Hematopoietic multipotent progenitor cell treated with erythropoietin and hydrocortisone succinate and interleukin-3 and kit ligand, for 6 days (in vitro differentiated cells): ENCODE measurements at places on chromosomes 4 and X.
A peak's percentile ranks its signal among the peaks of the same experiment; 100 is the strongest.

GRCh38 chr4:95732061-95732460, 107.8 kb upstream of the PDHA2 start:
- DNase-seq, result no peak

DNA sequence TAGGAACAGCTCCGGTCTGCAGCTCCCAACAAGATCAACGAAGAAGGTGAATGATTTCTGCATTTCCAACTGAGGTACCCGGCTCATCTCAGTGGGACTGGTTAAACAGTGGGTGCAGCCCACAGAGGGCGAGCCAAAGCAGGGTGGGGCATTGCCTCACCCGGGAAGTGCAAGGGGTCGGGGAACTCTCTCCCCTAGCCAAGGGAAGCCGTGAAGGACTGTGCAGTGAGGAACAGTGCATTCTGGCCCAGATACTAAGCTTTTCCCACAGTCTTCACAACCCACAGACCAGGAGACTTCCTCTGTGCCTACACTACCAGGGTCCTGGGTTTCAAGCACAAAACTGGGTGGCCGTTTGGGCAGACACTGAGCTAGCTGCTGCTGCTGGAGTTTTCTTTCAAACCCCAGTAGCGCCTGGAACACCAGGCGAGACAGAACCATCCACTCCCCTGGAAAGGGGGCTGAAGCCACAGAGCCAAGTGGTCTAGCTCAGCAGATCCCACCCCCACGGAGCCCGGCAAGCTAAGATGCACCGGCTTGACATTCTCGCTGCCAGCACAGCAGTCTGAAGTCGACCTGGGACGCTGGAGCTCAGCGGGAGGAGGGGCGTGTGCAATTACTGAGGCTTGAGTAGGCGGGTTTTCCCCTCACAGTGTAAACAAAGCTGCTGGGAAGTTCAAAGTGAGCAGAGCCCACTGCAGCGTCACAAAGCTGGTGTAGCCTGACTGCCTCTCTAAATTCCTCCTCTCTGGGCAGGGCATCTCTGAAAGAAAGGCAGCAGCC, 84.6 kb downstream of the THOC2 start:
- DNase-seq, result no peak

GRCh38 chr4:165059386-165059785, 5.7 kb downstream of the TRIM75 start:
- no peak for DNase-seq

DNA sequence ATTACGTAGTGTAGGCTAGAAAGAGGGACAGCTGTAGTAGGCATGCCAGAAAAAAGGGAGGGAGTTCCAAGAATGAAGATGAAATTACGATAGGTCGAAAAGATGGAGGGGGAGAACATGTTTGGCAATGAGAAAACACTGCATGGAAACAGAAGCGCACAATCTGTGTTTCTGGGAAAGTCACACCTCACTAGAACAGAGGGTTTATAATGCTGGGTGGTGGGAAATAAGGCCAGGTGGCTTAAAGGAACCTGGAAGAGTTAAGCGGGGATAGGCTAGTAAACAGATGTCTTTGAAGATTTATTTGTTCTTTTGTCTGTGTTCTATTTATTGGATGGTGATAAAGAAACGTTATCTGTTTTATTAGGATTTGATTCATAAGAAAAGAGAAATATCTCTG, 29.1 kb downstream of the TRAPPC11 start:
- no peak for DNase-seq

GRCh38 chrX:3711331-3711917, 2.0 kb downstream of the PRKX start:
- DNase-seq, result peak; percentile 27

DNA sequence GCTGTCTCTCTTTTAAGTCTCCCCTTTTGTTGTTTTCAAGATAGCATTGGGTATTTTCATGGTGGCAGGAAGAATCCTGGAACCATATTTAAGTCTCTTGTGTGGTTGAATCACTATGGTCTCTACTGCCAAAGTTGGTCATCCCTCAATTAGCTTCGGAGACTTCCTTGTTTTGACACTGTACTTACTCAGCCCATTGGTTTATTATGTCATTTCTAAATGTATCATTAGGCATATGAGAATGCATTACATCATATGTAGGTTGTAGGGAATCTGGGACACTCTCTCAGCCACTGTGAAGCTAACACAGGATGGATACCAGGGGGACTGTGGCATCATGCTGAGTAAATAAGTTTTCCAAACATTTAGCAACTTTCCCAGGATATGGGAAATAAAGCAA, 211.8 kb downstream of the DTHD1 start:
- no peak for DNase-seq

DNA sequence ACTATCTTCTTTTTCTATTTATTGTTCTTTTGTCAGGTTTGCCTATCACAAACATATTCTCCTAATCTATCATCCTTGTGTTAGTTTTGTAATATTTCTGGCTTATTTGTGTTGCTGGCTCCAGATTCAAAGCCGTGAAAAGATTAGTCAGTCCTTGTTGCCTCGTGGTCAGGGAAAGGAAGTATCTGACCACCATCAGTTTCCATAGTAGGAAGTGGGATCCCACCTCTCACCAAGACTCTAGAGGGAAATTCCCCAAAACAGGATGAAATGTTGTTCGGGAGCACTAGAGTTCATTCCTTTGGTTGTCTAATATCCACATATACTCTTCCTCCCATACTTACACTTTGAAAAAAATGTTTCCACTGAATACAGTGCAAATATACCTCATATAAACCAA, 131.0 kb upstream of the HUWE1 start:
- no peak for DNase-seq

DNA sequence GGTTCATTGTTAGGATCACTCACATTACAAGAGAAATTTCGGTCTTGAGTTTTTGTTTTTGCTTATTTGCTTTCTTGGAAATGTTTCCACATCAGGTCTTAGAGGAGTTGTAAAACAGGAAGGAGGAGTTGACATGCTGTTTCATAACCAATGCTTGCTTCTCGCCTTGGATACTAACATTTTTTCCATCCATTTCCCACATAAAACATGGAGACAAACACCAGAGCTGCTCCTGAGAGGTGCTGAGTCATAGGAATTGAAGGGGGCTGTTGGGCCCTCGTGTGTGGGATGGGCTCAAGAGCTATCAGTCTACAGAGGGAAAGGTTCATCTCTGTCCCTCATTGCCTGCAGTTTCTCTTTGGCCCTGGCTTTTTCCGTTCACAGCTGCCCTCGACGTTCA, 29.9 kb downstream of the TBL1X start:
- no peak for DNase-seq

GRCh38 chr4:46016306-46016705, 107.5 kb downstream of the GABRG1 start:
- peak; percentile 27 for DNase-seq

DNA sequence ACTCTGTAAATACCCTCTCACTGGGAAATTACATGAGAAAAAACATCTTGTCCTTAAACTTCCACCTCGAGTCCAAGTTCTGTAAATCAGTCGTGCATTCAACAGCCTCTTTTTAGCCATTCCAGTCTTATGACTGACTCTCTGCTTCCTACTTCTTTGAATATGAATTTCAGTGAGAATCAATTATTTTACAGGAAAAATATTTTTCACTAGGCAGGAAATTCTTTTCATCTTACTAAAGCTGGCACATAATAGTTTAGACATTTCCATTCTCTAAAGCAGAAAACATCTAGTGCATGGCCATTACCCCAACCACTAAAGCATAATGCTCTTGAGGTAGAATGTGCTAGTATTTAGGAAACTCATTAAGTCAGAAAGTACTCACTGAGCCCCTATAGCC, 565.7 kb upstream of the FAT1 start:
- no peak for DNase-seq

DNA sequence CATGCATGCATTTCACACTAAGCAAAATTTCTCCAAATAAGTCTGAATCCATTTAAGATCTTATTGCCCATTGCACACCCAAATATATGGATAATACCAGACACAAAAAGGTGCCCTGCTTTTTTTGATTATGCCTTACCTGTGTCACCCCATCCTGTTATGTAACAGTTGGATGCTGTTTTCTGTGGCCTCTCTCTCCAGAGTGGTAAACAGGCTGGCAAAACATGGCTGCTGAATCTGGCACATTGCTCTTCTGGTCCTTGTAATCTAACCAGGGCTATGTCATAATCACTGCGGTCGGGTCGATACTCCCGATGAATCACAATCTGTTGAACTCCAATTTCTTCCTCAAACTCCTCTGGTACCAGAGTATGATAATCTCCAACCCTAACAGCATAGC, 70.1 kb downstream of the PRSS12 start:
- peak; percentile 44 for DNase-seq

DNA sequence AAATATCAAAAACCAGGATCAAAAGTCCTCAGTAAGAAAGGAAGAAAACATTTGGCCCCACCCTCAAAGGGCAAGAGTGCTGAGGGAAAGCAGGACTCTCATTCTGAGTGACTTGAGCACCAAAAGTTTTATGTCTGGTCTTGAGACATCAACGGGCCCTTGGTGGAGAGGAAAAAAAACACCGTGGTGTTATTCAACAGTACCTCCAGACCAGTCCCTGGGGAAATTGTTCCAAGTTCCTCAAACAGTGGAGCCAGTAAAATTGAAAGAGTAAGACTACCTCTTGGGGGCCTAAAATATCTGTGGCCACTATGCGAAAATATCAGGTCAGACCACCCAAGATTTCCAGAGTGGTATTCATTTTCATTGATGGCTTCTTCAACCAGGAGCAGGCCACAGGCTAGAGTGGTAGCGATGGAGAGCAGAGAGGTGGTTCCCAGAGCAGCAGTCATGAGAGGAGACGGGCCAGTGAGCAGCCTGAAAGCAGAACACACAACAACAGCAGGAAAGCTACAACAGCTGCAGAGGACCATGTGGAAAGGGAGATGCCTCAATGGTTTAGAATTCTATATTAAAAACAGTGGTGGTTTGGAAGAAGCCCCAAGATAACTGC, 63.7 kb upstream of the RPL34 start:
- DNase-seq, result no peak

GRCh38 chr4:140871368-140871767, 115.2 kb upstream of the TBC1D9 start:
- no peak for DNase-seq

GRCh38 chrX:68995780-68996551, 167.1 kb downstream of the EFNB1 start:
- no peak for DNase-seq

GRCh38 chrX:70042399-70043371, 7.1 kb downstream of the AWAT2 start:
- DNase-seq, result peak; percentile 9

DNA sequence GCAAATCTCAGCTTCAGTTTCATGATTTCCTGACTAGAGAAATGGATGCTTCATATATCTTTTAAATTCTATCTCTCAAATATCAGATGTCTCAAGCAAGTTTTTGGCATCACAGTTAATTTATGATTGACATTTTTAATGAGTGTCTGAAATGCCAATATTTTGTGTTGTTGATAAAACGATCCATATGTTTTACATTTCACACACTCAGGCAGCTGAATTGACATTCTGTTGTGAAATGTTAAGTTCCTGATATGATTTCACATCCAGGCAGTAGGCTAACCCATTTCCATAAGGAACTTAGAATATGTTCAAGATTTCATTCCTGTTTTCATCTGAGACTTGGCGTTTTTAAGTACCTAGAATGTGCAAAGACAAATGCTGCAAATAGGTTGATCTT, 650.6 kb downstream of the PCDH18 start:
- no peak for DNase-seq

DNA sequence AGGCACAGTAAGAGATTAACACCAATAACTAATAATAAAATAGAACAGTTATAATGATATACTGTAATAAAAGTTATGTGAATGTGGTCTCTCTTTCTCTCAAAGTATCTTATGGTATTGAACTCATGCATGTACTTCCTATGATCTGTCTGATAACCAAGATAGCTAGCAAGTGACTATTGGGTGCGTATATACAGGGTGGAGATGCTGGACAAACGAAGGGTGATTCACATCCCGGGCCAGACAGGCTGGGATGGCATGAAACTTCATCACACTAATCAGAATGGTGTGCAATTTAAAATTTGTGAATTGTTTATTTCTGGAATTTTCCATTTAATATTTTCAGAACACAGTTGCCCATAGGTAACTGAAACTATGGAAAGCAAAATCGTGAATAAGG, 96.8 kb downstream of the PHEX start:
- no peak for DNase-seq

DNA sequence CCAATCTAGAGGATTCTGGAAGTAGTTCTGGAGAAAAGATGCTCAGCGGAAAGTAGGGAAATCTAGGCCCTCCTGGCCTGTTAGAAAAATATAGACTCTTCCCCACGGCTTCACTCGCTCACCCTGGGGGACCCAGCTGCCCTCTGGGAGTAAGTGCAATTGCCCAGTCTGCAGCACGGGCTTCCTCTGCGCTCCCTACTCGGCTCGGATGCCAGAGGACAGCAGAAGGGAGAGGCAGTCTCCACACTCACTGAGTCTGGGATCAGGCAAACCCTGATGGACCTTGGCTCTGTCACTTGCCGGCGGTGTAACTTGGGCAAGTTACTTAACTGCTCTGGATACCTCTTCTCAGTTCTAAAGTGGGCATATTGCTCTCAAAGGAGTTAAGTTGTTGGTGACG, 2.1 kb downstream of the SHISA3 start:
- no peak for DNase-seq

- no peak for DNase-seq
Measured at GRCh38 chr4:162408309-162408708, 244.5 kb upstream of the FSTL5 start.

GRCh38 chrX:30241724-30242415, at the start of gene MAGEB4:
TSS of gene MAGEB4 (plus strand) at chrX:30242000. CDS start at chrX:30242136, 136 bp downstream.
- no peak for DNase-seq
